ENCODE measurements at places on chromosomes 13 and 19. TPM values are rescaled to one million over a fixed set of nuclear protein-coding genes. Genes with fewer than 3 reads are reported as not detected.

- no peak for DNase-seq
- H3K36me3 ChIP-seq = no peaks in the 10 kb centered on the region
- peaks cover 5% of the 10 kb centered on the region for H3K27me3 ChIP-seq
- peaks cover 8% of the 10 kb centered on the region for H3K4me1 ChIP-seq
- no peak overlapping the region for H3K27ac ChIP-seq
Measured at GRCh38 chr19:42548552-42548951, 20.3 kb upstream of the CEACAM1 start.

DNA sequence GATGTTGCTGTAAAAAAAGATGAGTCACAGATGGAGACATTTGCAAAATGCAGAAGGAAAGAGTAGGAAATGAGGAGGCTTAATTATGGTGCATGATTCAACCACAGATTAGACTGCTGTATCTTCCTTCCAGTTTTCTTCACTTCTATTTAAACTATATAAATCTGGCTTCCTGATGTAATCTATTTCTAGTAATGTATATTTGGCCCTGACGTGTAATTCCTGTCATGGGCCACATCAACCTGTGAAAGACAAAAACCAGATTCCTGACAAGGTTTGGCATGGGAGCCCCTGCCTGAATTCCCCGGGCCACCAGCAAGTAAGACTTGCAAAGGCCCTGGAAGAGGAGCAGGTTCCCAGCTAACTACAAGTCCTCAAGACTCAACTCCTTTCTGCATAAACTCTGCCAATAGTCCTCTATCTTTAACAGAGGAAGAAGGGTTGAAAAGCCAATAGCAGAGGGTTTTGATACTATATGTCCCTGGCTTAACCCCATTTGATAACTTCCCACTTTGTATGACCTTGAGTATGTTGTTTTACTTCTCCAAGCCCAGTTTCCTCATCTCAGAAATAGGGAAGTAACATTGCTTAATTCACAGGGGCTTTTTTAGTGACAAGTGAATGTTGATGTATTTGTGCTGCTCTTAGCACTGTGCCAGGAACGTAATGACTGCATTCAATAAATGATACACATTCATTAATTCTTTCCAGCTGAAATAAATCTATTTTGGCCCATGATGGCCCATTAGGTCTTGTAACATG lies 172.7 kb downstream of the SPRY2 start:
- DNase-seq = no peak
- H3K27ac ChIP-seq = no peak overlapping the region
- peaks cover 2% of the 10 kb centered on the region for H3K4me1 ChIP-seq
- no peaks in the 10 kb centered on the region for H3K27me3 ChIP-seq
- no peak overlapping the region for H3K4me3 ChIP-seq

- H3K4me1 ChIP-seq = peaks cover 48% of the 10 kb centered on the region
- no peaks in the 10 kb centered on the region for H3K27me3 ChIP-seq
- no peak overlapping the region for H3K27ac ChIP-seq
- no peak for DNase-seq
Measured at GRCh38 chr13:30799356-30799824, 64.0 kb downstream of the ALOX5AP start.

The CABP5 gene
- not detected for total RNA-seq

The UBAC2 gene
- total RNA-seq = 71.2 TPM

DNA sequence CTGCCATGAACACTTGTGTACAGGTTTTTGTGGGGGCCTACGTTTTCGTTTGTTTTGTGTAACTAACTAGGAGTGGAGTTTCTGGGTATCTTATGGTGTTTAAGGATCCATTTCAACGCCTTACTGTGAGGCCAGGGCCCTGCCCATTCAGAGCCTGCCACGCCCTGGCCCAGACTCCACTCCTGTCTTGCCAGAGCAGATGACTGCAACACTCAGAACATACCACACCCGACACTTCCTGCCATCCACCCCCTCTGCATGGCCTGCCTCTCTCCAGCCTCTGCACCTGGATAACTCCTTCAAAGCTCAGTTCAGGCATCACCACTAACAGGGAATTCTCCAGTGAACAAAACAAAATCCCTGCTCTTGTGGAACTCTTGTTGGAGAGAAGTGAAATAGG lies 43.2 kb downstream of the RGCC start:
- peaks cover 39% of the 10 kb centered on the region for H3K4me1 ChIP-seq
- no peaks in the 10 kb centered on the region for H3K27me3 ChIP-seq
- peaks cover 5% of the 10 kb centered on the region for H3K36me3 ChIP-seq
- no peak overlapping the region for H3K4me3 ChIP-seq

The RB1 gene
- total RNA-seq = 64.6 TPM

- no peaks in the 10 kb centered on the region for H3K36me3 ChIP-seq
- no peak overlapping the region for H3K27ac ChIP-seq
- no peaks in the 10 kb centered on the region for H3K27me3 ChIP-seq
- H3K4me3 ChIP-seq = no peak overlapping the region
Measured at GRCh38 chr13:93413972-93414717, 187.5 kb downstream of the GPC6 start.

DNA sequence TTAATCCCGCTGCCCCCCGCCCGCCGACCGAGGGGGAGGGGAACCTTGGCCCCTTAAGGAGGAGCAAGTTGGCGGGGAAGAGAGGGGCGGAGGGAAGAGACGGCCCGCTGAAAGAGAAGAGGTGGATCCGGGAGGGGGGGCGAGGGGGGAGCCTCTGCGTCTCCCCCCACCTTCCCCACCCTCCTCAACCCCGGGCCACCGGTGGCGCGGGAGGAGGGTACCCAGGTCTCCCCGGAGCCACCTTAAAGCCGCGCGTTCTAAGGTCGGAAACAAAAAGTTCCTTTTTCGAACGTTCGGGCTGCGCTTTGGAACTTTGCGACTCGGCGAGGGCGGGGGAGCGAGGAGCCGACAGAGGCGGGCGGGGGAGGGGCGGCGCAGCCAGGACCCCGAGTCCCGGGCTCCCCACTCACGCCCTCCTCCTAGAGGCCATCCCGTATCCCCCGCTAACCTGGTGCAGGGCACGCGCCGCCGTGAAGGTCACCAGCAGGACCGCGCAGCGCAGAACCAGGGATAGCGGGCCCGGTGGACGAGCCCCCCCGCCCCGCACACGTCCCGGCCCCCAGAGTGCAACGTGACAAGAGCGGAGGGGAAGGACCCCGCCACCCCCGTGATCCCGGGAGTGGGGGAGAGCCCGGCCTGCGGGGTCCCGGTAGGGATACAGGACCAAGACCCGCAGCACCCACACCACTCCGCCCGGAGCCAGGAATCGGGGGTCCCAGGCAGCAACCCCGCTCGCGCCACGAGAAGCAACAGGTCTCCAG lies 659 bp downstream of the ERF start:
- DNase-seq = peak; percentile 83
- H3K36me3 ChIP-seq = peaks cover 12% of the 10 kb centered on the region
- peaks cover 7% of the 10 kb centered on the region for H3K27me3 ChIP-seq
- H3K4me1 ChIP-seq = peaks cover 36% of the 10 kb centered on the region
- peak overlapping the region; percentile 85 for H3K27ac ChIP-seq
- peak overlapping the region; percentile 74 for H3K4me3 ChIP-seq

The ZNF846 gene
- total RNA-seq = 9.4 TPM
